NCI-H1417 treated with DMSO at 0.1 percent for 48 hours (cell line): ENCODE measurements at places on chromosomes 4 and X.

GRCh38 chrX:139909712-139910111 is 23.1 kb downstream of the ATP11C start:
- no peak for DNase-seq

GRCh38 chr4:101708293-101709039 is 82.1 kb upstream of the BANK1 start:
- DNase-seq, result no peak

- no peak for DNase-seq
These were observed 92.8 kb upstream of the BMP2K start for GRCh38 chr4:78683352-78683751.

DNA sequence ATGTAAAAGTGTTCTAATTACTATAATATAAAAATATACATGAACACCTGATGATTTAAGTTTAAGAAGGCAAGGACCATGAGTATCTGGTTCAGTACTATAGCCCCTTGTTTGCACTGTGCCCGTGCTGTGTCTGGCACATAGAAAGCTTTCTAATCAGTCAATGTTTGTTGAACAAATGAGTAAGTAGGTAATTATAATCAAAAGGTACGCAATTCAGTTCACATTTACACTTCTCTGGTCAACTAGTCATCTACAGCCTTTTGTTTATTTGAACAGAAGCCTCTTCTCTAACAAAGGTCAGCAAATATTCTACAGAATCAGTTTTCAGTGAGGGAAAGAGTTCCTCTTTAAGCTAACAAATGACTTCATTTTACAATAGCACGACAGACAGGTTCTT is 523.3 kb downstream of the SMARCA1 start:
- DNase-seq, result peak; percentile 76

- DNase-seq, result no peak
These were observed 24.1 kb upstream of the WFS1 start for GRCh38 chr4:6245246-6246169.

- DNase-seq, result no peak
These were observed 507.6 kb downstream of the CENPC start for GRCh38 chr4:67037504-67038227.

- no peak for DNase-seq
These were observed 102.9 kb upstream of the SLC34A2 start for GRCh38 chr4:25552580-25553271.

DNA sequence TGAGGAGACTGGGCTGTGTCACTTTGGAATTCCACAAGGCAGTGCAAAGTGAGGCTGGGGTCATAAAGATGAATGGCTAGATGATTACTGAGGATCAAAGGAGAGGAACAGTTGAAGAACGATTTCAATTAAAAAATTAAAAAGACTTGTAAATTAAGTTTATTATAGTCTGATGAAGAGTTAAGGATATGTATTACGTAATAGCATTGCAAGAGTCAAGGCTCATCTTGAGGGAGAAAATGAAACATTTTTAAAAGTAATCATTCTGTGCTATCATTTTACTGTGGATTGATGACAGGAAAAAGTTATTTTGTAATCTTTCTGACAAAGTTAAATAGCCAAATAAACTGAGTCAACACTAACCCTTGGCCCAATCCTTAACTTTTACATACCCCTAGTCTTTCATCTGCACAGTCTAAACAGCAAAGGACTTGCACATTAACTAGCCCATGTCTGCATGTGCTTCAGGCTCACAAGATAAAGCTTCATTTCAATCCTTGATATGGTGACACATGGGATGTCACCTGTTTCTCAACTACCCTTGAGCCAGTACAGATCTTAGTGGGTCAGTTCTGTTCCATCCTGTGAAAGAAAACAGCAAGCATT is 465.5 kb upstream of the CTSO start:
- no peak for DNase-seq

DNA sequence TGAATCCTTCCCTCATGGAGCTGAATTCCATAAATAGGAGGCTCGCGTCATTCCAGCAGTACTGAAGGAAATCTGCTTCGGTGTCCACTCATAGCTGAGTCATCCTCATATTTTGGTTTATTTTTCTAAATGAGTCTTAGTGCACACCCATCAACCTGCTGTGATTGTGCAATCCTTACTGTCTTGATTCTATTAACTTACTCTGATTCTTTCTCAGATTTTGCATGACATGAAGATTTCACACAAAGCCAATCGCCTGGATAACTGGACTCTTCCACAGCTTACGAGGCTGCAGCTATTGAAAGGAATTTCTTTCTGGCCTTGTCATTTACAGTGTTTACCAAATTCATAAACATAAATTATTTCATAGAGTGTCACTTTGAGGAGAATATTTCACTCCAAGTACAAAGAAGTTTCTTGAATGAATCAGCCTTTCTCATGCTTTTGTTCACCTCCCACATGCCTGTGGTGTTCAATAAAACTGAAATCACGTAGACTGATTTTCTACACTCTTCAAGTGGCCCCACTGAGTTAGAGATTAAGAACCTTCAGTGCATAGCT is 207.6 kb upstream of the SLITRK2 start:
- no peak for DNase-seq

- no peak for DNase-seq
These were observed 410.3 kb upstream of the RASGEF1B start for GRCh38 chr4:81881855-81882621.

- no peak for DNase-seq
These were observed 8.3 kb upstream of the MAP7D3 start for GRCh38 chrX:136259543-136259942.

DNA sequence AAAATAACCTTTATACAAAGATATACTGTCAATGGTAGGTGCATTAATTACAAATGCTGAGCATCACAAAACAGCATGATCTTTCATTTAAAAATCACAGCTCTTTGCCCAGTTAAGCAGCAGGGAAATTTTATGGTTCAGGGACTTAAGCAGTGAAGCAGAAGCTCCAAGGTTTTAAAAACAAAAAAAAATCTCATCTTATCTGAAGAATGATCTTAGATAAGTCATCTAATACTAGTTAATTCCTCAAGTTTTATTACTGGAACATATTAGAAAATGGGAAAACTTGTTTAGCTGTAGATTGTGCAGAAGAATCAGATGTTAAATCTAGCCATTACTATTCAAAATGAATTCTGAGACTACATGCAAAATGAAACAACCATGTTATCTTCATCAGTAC is 289.9 kb downstream of the GASK1B start:
- no peak for DNase-seq

GRCh38 chr4:86117705-86118302 is 242.0 kb downstream of the MAPK10 start:
- DNase-seq, result no peak

- no peak for DNase-seq
These were observed 42.0 kb upstream of the PROM1 start for GRCh38 chr4:16125571-16126445.

- DNase-seq, result no peak
These were observed 14.2 kb downstream of the GRPR start for GRCh38 chrX:16137416-16138107.

- DNase-seq, result peak; percentile 72
These were observed 676.7 kb downstream of the GALNTL6 start for GRCh38 chr4:172489861-172490260.

DNA sequence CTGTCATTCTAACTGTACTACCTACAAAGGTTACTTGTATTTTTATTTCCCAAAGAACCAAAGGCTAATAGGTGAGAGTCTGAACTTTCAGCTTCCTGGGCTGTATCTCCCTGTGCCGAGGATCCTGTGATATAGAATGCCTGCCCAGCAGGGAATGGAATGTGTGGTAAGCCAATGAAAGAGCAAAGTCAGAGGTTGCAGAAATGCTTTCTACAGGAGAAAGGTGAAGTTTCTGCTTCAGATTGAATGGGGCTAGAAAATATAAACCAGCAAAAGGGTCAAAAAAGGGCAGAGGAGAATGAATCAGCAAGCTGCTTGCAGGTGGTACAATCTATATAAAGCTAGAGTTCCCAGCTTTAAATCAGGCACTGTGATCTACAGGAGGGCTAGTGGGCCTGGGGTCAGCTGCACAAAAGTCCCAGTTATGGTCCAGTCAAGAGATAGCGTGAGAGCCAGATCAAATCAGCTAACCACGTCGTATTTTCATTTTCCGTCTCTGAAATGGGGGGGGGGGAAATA is 146.1 kb downstream of the DCTD start:
- DNase-seq, result no peak

DNA sequence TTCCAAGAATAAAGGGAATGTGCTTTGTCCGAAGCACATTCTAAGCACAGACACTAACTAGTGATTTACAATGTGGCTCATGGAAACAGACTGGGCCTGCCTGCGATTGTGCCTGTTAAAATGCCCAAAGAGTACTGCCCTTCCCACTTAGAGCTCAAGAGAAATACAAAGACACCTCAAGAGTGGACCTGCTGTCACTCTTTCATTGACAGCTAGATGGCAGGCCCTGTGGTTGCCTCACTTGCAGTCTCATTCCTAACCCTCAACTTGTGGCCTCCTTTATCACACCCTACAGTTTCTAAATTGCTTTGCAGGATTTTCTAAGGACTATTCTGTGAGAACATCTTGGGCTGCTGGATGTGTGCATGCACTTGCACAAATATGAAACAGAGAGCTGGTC is 331.0 kb upstream of the EMCN start:
- DNase-seq, result no peak

DNA sequence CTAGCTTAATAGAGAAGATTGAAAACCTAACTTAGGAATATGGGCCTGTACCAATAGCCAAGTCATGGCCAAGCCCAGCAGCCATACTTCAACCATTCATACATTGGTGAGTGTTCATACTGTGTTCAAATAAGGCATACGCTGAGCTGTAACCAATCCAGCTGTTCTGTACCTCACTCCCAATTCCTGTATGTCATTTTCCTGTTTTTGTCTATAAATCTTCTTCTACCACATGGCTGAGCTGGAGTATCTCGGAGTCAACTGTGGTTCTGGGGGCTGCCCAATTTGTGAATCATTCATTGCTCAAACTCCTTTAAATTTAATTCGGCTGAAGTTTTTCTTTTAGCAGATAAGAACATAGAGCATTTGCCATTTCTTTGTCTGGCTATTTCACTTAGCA is 195.3 kb upstream of the ANKRD50 start:
- DNase-seq, result no peak

- DNase-seq, result no peak
These were observed 8.2 kb downstream of the CLCN3 start for GRCh38 chr4:169628579-169628978.

DNA sequence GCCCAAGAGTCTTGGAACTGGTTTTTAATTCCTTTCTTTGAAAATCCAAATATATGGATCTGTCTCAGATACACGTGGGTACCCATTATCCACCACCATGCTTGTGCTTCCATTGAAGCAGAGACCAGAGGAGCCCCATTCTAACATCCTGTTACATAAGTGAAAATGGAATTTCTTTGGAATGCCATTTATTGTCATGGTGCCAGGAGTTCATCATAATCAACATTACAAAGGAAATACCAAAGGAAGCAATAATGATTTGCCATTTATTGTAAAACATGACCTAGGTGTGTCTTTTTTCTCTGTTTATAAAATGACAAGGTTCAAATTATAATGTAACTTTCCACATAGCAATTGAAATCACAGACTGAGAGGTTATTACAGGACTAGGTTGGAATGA is 61.7 kb downstream of the PALLD start:
- no peak for DNase-seq

GRCh38 chr4:148810461-148810860 is 368.2 kb upstream of the NR3C2 start:
- DNase-seq, result no peak

- no peak for DNase-seq
These were observed 112.7 kb upstream of the DUSP21 start for GRCh38 chrX:44731160-44731559.

- no peak for DNase-seq
These were observed 2.9 kb upstream of the SPARCL1 start for GRCh38 chr4:87532109-87532508.

GRCh38 chr4:22897520-22898108 is 204.9 kb downstream of the GBA3 start:
- DNase-seq, result peak; percentile 3

- no peak for DNase-seq
These were observed 369.2 kb upstream of the NOCT start for GRCh38 chr4:138646383-138646782.

GRCh38 chr4:139665690-139666529 is at the start of gene MGST2:
TSS of gene MGST2 (plus strand) at chr4:139665819. CDS start at chr4:139666020, 201 bp downstream.
- DNase-seq, result no peak

DNA sequence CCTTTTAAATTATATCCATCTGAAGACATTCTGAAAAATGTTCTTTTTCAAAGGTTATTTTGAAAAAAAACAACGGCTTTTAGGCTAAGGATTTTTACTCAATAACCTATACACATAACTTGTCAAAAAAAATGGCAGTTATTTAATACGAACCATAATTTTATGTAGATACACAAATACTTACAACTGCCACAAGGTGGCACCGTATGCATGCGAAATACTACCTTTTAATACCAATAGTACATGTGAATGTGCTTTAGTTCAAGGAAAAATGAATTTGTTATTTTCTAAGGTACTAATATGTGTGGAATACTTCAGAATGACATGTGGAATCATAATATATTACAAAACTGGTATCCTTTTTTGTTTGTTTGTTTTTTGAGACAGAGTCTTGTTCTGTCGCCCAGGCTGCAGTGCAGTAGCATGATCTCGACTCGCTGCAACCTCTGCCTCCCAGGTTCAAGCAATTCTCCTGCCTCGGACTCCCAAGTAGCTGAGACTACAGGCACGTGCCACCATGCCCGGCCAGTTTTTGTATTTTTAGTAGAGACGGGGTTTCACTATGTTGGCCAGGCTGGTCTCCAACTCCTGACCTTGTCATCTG is 4.6 kb upstream of the MAD2L1 start:
- peak; percentile 51 for DNase-seq

DNA sequence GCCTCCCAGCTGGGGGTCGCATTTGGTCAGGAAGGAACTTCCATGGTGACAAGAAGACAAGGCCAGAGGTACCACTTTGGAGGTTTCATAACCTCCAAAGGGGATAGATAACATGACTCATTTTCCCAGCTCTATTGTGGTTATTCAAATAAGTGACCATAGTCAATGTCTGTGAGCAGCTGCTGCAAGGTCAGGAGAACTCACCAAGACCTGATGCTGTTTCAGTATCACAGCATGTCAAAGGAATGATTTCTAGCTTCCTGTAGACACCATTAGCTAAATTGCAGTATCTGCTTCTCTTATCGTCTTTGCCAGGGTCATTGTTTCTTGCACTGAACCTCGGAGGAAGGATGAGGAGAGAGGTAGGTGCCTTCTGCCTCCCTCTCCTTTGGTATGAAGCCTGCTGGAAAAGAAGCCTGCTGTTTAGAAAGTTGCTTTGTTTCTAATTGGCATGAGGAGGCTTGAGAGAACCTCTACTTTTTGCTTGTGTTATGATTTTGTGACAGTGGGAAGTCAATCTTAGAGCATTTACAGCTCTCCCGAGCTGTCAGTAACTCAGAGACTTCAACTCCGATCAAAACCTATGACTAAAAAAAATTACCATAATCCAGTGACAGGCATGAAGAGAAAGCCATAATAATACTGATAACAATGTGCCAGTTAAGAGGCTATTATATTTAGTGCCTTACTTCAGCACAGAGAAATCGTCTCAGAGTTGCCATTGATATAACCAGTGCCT is 38.0 kb upstream of the GATB start:
- no peak for DNase-seq
